Neural crest cell (in vitro differentiated cells): ENCODE measurements at places on chromosomes 2 and 18.

- no peak for DNase-seq
Measured at GRCh38 chr2:180516232-180516631, 464.2 kb upstream of the UBE2E3 start.

GRCh38 chr2:95075440-95076132, 46.0 kb downstream of the MRPS5 start:
- no peak for DNase-seq

GRCh38 chr2:23745726-23746105, 181.2 kb downstream of the ATAD2B start:
- no peak for DNase-seq

DNA sequence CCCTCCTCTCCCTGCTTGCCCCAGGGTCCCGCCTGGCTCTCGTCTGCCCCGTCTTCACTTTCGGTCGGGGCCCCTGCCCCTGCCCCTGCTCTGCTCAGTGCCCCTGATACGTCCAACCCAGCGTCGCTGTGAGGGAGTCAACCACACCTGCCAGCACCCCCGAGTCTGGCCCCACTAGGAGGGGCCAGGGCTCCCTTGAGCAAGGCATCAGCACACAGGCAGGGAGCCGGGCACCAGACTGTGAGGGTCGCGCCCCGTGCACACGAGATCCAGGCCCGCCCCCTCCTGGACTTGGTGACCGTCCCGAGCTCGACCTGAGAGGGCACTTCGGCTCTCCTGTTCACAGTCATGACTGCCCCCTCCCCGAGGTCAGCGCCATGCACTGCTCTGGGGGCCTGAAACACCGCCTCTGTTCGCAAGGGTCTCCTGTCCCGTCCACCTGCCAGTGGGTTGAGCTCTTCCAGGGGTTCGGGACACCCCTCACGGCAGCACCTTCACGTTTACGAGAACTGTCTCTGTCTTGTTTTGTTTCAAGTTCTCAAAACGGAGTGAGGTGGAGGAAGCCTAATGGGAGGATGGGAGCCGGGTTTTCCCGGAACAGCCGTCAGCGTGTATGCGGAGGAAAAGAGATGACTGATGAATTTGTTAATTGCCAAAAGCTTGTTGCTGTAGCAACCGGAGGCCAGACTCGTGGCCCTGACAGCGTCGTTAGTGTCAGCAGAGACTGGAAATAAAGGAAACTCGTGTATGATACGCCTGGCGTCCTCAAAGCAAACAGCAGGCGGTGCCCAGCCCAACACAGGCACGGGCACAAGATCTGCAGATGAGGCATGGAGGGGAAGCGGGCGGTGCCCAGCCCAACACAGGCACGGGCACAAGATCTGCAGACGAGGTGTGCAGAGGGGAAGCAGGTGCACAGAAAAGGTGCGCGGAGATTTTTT, 48.2 kb upstream of the KCNG2 start:
- DNase-seq, result no peak

GRCh38 chr18:3967359-3968180, 487.5 kb downstream of the DLGAP1 start:
- no peak for DNase-seq

DNA sequence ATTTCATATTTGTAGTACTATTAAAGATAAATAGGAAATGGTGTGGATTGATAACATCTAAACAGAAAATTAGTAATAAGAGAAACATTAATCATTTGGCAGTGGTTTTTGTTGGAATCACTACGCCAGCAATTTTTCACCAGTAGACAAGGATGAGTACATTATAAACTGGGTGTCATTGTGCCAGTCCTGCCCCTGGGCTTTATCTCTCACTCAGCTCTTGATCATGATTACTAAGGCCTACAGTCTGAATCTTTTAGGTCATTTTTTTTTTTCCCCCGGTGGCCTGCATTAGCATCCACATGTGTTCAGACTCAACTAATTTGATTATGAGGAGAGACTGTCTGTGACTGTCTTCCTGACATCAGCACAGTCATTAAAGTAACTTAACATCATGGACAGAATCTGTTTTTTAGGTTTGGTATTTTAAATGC, 16.2 kb downstream of the GULP1 start:
- no peak for DNase-seq

- DNase-seq, result no peak
Measured at GRCh38 chr2:29015701-29016470, 34.8 kb downstream of the TOGARAM2 start.

DNA sequence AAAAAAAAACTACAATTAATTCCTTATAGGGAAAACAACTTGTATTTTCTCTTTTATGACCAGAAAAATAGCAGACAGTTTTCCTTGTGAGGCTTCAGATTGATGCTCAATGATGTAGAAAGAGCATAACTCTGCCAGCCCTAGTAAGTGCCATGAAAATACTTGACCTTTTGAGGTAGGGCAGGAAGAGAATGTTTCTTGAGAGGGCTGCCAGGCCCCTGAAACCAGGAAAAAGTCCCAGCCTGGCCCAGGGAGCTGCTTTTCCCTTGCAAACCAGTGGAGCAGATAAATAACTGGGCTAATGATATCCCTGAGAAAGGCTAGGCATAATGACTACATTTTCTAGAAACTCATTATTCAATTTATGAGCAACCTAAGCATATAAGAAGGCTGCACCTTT, 126.8 kb downstream of the SLC8A1 start:
- no peak for DNase-seq

- no peak for DNase-seq
Measured at GRCh38 chr2:216571909-216572513, 61.2 kb upstream of the IGFBP2 start.

DNA sequence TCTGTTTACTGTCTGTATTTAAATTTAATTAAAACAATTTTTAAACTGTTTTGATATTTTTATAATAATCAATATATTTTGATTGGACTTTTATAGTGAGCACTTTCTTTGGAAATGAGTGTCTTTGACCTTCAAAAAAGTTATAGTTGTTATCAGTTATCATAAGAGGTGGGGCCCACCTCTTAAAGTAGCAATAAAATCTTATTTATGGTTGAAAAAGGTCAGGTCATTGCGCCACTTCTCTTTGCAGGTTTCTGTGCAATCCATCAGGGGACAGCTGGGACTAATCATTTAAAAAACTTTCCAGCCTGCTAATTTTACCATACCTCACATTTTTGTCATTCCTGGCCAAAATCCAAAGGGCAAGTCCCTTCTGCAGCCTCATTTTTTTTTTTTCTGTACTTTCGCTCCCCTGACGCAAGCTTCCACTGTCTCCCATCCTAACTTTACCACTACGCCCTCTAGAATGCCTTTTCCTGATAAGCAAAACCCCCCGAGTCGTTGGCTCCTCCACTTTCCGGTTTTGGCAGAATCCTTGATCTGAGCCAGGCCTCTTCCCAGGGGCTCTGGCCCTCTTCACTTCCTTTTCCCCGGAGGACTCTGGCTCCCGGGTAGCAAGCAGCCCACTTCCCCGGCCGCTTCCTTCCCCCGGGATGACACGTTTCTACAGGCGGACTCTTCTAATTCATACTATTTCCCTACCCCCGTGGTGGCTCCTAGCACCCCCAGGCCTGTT, 1.1 kb upstream of the SEH1L start:
- no peak for DNase-seq

- no peak for DNase-seq
Measured at GRCh38 chr2:33522576-33522975, 46.1 kb downstream of the RASGRP3 start.

DNA sequence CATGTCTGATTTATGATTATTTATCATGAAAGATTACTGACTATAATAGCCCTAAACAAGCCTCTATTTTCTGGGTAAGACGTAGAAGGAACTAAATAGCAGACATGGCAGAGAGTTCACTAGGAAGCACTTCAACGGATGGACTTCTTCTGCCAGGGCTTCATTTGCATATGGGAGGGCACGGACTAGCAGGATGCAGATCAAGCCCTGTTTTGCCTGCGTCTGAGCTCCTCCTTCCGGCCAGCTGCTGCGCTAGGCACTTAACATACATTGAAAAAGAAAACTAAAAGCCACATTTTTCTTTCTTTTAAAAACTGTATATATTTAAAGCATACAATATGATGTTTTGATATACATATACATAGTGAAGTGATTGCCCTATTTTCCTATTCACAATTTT, 340.0 kb upstream of the MEX3C start:
- DNase-seq, result peak; percentile 29

GRCh38 chr2:74944987-74945787, 13.3 kb upstream of the POLE4 start:
- no peak for DNase-seq
